ENCODE measurements at places on chromosomes 16 and 17.

GRCh38 chr17:20930081-20930760, 112.6 kb downstream of the USP22 start:
- DNase-seq = no peak

GRCh38 chr17:56440419-56440818, 153.1 kb upstream of the NOG start:
- DNase-seq = no peak

DNA sequence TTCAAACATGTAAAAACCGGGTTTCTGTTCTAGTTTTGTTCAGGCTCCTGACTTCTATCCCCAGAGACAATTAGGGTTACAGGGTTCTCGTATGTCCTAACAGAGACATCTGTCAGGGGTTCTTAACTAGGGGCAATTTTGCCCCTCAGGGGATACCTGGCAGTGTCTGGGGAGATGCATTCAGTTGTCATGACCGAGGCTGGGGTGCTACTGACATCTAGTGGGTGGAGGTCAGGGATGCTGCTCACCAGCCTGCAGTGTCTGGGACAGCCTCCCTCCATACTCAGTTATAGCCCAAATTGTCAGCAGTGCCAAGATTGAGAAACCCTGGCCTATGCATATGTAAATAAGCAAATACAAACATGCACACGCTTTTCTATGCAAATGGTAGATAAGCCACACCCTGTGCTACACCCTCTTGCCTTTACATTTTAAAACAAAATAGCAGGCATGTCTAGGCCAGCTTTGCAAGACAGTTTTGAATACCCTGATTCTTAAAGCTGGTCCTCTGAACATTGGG, 37.4 kb downstream of the CLEC16A start:
- no peak for DNase-seq

DNA sequence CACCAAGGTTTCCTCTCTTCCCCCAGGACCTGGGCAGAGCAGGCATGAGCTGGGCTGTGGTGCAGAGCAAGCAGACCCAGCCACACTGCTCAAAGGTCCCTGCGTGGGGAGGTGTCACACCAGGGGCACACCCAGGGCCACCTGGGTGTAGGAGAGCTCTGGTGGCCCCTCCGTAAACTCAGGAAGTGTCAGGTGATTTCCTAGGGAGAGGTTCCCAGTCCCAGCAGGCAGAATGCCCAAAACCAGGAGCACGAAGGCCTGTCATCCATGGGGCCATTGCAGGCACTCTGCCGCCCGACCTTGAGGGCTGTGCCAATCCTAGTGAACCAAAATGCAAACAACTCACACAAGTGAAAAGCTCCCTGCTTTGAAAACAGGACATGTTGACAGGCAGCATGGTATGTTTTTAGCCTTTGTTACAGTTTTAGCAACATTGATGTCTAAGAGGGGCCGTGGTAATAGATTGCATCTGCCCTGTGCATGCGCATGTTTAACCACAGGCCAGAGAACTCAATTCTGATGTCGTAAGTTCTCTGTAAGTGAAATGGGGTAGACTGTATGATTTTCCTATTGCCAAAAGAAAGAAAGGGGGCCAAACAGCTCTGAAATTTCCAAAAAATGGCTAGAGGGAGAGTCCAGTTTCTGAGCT, 21.3 kb downstream of the CIBAR2 start:
- no peak for DNase-seq

GRCh38 chr17:67648032-67648905, 69.5 kb upstream of the NOL11 start:
- no peak for DNase-seq

DNA sequence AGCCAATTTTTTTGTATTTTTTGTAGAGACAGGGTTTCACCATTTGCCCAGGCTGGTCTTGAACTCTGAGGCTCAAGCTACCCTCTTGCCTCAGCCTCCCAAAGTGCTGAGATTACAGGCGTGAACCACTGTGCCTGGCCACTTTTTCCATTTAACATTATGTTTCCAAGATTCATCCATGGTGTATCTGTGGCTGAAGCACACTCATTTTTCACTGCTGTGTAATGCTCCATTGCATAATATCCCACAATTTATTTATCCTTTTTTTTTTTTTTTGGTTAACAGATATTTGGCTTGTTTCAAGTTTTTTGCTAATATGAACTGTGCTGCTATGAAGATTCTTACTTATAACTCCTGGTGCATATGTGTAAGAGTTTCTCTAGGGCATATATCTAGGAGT, 1.9 kb upstream of the NUP93 start:
- DNase-seq = no peak

GRCh38 chr16:2159175-2159838, 3.7 kb downstream of the TRAF7 start:
- no peak for DNase-seq

DNA sequence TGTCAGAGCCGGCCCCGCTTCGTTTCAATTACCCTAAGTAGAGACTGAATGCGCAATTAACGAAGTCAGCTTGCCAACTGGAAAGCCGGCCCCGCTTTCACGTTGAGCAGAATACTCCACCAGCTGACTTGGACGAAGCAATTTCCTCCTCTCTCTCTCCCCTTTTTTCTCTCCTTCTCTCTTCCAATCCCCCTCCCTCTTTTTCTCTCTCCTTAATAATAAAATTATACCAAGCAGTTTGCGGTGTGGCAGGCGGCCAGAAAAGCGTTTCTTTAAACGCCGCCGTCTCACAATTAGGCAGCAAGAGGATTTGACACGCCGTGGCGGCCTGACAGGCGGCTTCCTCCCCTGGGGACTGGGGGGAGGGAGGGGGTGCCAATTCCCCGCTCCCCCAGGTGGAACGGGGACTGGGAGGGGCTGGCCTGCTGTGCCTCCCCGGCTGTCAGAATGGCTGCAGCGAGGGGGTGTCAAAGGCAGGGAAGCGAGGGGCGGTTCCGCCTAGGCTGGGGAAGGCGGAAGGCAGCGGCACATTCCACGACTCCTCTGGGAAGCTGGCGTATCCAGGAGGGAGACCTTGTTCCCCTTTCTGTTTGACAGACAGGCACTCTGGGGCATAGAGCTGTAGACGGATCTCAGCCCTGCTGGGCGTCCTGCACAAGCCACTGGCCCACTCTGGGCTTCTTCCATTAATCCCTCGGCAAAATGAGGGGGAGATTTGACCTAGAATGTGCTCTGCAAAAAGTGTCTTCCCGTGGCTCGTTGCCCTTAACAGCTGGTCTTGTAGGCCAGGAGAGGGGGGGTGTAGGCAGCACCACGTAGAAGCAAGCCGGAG, 52.7 kb downstream of the SREBF1 start:
- no peak for DNase-seq

GRCh38 chr17:61057257-61057656, 342.4 kb upstream of the TBX2 start:
- DNase-seq = no peak
